Activated CD8-positive, alpha-beta T cell treated with anti-CD3 and anti-CD28 coated beads for 36 hours (primary cell): ENCODE measurements at places on chromosomes 11 and 22.

- DNase-seq = peak; percentile 79
Observed at GRCh38 chr11:68282141-68282860, 10.5 kb upstream of the C11orf24 start.

GRCh38 chr11:111944139-111944538 lies 7.0 kb downstream of the DIXDC1 start:
- DNase-seq = no peak

DNA sequence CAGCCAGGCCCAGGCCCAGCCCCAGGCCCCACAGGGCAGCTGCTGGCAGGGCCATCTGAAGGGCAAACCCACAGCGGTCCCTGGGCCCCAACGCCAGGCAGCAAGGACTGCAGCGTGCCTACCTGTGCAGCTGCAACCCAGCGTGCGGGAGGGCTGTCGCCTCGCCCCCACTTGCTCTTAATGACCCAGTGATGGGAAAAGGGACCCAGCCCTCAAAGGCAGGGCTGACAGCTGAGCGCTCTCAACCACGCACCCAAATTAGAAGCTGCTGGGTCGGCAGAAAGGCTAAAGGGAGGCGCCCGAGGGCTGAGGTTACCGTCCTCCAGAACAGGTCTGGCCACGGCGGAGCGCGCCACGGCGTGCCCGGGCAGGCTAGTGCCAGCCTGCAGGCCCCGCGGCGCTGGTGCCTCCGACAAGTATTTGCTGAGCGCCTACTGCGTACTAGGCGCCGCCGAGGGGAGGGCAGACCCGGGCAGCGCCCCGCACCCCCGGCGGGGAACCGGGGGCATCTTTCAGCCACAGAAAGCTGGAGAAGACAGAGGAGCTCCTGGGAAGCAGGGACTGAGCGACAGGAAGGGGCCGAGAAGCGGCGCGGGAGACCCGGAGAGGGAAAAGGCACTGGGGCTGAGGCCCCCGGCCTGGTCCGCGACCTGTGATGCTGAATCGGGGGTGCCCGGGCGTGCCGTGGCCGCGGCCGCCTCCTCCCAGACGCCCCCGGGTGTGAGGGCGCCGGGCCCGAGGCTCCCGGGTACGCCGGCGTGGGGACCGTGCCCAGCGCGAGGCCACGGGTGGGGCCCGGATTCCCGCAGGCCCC lies 773 bp downstream of the HRAS start:
- DNase-seq = peak; percentile 41

- no peak for DNase-seq
Observed at GRCh38 chr11:63770763-63771162, 2.2 kb upstream of the ZFTA start.
